LHCN-M2 (cell line): ENCODE measurements at places on chromosomes 3 and 15. TPM values are rescaled to one million over a fixed set of nuclear protein-coding genes. Genes with fewer than 3 reads are reported as not detected.

- DNase-seq: no peak
Observed at GRCh38 chr3:141350666-141351065, 17.6 kb upstream of the ZBTB38 start.

Gene ADAM10
- total RNA-seq: 90.9 and 143 TPM in 2 replicates

Gene UTS2B
- total RNA-seq: 0.26 and 0.57 TPM in 2 replicates

DNA sequence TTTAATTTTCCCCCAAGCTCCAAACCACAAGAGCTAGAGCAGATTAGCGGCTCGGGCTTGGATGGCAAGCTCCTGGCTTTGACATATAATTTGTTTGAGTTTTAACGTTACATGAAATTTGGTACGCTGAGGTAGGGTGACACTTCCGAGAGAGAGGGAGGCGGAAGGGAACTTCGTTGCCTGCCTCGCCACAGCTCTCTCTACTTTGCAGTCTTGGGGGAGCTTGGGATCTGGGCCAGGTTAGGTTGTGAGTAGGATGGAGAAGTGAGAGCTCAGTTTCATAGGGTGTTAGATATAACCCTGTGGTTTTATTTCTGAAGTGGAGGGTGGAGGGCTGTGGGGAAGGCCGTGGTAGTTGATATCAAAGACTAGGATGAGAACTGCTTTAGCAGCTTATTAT is 39.7 kb downstream of the LRTM1 start:
- no peak for DNase-seq

- no peak for DNase-seq
Observed at GRCh38 chr3:170095771-170096170, 58.0 kb downstream of the GPR160 start.

DNA sequence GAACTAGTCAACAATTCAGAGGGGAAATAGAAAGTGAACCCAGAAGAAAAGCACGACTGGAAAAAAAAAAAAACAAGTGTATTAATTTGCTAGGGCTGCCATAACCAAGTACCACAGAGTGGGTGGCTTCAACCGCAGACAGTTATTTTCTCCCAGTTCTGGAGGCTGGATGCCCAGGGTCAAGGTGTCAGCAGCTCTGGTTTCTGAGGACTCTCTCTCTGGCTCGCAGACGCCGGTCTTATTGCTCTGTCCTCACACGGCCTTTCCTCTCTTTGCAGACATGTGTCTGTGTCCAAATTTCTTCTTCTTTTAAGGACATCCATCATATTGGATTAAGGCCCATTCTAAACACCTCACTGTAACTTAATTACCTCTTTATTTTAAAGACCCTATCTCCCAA is 291.8 kb downstream of the XXYLT1 start:
- DNase-seq: no peak

- no peak for DNase-seq
Observed at GRCh38 chr3:37731895-37732294, 129.8 kb upstream of the CTDSPL start.

DNA sequence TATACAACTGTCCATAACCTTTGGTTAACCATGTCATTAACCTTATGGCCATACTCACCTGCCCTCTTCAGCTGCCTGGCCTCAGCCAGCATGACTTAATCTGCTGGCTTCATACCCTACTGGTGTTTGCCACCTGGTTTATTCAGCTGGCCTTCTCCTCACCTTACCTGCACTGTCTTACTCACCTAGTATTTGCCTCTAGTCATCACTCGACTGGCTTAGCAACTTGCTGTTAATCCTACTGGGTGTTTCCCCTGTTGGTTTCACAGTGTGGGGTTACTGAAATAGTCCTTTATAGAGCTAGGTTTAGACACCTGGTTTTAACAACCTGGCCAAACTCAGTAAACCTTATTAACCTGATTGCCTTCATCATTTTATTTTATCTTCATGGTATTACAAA is 96.4 kb downstream of the IL12A start:
- DNase-seq: no peak

DNA sequence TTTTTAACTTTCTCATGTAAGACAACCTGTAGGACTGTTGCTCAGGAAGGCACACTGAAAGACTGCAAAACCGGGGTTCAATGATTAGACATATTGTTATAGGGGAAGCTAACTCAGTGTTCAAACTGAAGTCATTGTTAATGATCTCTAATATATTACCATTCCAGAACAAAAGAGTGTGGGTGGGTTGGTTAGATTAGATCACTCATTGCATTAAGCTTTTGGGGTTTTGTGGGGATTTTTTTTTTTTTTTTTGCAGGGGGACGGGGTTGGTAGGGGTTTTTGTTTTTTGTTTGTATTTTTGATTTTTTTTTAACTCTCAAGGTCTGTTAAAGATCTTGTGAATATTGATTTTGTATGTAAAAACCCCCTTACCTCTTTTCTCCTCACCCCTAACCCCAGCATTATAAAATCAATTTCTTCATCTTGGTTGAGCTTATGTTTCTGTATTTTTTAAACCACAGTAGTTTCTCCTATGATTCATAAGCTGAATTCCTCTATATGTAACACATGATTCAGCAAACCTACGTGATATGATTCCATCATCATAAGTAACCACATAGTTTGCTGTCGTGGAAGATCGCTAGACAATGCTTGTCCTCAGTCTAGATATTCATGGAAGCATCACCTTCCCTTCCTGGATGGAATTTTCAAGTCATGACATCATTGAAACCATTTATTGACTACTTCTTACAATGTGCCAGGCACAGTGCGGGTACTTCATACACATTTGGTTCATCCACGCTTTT is 544.1 kb upstream of the MDFIC2 start:
- peak; percentile 81 for DNase-seq

Gene SLC35G2
- 17.4 and 18.7 TPM in 2 replicates for total RNA-seq

Gene GXYLT2
- total RNA-seq: 7.2 and 8.3 TPM in 2 replicates
